ENCODE measurements at places on chromosomes 16 and 17.

DNA sequence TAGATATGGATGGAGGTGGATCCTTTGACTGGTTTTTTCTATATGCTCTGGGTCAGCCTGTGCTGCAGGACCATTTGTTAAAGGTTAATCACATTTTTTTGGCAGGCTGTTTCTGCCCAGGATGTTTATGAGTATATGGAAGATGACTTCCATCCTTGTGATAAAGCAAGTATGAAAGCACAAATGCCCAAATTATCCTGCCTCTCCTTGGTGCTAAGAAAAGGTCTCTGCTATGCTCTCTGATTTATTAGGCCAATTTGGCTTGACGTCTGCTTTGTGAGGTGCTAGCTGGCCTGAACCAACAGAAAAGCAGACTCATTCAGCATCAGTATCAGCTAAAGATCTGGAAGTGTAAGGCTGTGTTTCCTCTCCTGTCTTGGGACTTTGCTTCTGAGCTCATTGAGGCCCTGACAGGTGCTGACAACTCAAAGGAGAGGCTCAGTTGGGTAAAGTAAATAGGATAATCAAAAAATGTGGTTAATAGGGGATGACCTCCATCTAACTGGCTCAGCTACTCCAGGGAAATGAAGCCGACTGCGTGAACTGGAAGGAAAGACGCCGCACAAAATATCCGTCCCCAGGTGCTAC is 15.2 kb downstream of the ANKRD40 start:
- DNase-seq, result no peak

GRCh38 chr16:4334724-4335495 is 16.2 kb downstream of the PAM16 start:
- DNase-seq, result no peak

DNA sequence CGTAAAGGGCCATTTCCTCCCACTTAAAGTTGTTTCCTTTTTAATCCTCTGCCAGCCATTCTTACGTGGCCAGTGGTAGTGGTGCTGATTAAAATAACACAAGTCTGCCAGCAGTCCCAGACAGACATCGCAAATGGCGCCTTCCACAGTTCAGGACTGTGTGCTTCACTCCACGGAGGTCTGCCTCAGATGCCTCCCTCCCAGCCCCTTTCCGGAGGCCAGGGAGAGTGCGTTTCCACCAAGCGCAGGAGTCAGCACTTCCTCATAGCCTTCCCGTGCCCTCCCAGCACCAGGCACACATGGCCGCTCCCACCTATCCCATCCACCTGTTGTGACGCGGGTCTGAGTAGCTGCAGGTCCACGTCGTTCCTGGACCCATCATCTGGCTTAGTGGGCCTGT is 205.6 kb downstream of the RPTOR start:
- DNase-seq, result no peak

- DNase-seq, result no peak
Observed at GRCh38 chr16:3607161-3607560, 4.2 kb downstream of the SLX4 start.

- DNase-seq, result no peak
Observed at GRCh38 chr16:11089504-11090124, 145.2 kb downstream of the CLEC16A start.

- no peak for DNase-seq
Observed at GRCh38 chr16:27572711-27573110, 22.8 kb downstream of the KATNIP start.

GRCh38 chr17:27333410-27333980 is 39.6 kb downstream of the WSB1 start:
- DNase-seq, result no peak

DNA sequence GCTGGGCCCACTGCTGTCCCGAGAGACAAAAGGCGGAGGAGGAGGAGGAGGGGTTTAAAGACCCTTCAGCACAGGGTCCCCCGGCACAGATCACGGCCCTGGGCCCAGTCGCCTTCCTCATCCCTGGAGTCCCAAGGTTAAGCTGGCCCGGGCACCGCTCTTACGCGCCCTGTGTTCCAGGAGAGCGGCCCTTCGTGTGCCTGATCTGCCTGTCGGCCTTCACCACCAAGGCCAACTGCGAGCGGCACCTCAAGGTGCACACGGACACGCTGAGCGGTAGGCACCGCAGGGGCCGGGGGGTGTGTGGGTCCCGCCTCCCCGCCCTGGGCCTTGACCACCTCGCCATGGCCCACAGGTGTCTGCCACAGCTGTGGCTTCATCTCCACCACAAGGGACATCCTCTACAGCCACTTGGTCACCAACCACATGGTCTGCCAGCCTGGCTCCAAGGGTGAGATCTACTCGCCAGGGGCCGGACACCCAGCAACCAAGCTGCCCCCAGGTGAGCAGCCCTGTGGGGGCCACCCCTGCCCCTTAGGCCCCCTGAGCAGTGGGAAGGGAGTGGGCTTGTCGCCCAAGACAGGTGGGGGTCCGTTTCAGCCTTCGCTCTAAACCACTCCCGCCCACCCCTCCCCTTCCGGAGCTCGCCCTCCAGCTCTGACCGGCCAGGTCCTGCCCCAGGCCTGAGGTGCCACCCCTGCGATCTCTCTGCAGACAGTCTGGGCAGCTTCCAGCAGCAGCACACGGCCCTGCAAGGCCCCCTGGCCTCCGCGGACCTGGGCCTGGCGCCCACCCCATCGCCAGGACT is 37.6 kb upstream of the ZC3H18 start:
- DNase-seq, result no peak

DNA sequence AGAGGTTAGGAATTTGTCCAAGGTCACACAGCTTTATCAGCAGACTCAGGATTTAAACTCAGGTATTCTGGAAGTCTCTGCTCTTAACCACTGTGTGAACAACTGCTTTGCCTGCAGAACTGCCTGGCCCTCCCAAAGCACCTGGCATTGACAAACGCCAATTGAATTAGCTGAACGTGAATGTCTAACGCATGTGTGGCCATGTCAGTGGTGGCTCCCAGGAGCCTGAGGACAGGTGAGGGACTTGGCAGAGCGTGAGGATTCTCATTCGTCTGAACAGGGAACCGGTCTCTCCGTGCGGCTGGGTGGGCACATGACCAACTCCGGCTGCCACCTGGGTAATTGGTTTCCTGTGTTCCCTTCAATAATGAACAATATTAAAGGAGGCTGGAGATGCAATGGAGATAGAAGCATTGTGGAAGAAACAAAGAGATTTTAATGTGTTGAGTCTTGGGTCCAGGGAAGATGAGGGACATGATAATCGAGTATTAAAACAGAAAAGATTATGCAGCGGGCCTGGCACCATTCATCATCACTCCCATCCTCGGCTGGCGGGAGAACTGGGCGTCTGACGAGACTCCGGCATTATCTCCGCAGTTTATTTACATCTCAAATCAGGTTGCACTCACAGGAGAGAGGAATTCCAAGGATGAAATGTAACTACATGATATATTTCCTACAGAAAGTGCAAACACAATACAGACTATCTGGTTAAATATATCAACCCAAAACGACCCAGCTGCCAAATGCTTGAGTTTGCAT is 113.5 kb downstream of the NPIPB5 start:
- DNase-seq, result no peak

GRCh38 chr17:35788477-35789368 is 6.7 kb downstream of the MMP28 start:
- DNase-seq, result no peak

DNA sequence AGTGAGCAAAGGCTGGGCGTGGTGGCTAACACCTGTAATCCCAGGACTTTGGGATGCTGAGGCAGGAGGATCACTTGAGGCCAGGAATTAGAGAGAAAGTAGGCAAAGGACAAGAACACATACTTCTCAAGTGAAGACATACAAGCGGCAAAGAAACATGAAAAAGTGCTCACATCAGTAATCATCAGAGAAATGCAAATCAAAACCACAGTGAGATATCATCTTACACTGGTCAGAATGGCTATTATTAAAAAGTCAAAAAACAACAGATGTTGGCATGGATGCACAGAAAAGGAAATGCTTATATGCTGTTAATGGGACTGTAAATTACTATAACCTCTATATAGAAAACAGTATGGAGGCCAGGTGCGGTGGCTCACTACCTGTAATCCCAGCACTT is 12.2 kb upstream of the SLX4 start:
- DNase-seq, result no peak

DNA sequence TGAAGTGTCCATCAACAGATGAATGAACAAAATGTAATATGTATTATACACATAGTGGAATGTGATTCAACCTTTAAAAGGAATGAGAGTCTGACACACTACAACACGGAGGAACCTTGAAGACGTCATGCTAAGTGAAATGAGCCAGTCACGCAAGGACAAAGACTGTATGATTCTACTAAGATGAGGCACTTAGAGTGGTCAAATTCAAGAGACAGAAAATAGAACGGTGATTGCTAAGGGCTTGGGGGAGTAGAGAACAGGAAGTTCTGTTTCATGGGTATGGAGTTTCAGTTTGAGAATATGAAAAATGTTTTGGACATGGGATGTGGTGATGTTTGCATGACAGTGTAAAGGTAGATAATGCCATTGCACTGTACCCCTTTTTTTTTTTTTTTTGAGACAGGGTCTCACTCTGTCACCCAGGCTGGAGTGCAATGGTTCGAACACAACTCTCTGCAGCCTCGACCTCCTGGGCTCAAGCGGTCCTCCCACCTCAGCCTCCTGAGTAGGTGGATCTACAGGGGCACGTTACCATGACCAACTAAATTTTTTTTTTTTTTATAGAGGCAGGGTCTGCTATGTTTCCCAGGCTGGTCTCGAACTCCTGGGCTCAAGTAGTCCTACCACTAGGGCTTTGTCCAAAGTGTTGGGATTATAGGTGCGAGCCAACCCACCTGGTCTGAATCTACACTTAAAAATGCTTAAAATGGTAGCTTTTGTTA is 2.9 kb upstream of the CCDC102A start:
- DNase-seq, result no peak

- DNase-seq, result no peak
Observed at GRCh38 chr16:12575288-12575687, 228.4 kb downstream of the CPPED1 start.

GRCh38 chr17:204427-205147 is 23.1 kb upstream of the DOC2B start:
- DNase-seq, result no peak

DNA sequence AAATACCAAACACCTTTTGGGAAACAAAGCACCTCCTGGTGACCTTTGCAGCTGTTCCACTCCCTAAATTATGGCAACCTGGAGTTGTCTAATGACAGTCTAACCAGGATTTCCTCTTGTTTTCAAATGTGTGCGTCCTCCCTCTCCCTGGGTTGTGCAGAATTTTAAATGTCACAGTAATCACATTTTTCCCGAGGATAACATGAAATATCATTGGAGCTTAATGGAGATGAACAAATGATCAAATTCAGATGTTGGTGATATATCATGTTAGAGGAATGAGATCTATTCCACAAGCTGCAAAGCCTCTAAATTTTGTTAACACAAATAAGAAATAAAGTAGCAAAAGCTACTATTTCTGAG is 86.9 kb upstream of the HLF start:
- DNase-seq, result no peak

DNA sequence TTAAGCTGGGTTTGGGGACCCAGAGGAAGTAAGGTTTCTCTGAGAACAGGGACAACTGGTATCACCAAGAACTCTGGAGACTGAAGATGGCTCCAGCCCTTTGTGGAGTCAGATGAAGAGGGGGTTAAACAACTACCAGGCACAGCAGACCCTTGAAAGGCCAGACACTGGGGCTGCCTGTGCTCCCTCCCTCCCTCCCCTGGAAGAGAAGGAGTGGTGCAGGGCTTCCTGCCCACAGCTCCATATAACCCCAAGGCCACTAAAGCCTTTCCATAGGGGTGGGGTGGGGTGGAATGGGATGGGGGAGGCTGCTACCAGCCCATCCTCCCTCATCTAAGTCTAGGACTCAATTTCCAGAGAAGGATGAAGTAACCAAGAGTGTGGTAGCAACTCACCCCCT is 66.7 kb downstream of the CCDC182 start:
- no peak for DNase-seq

- no peak for DNase-seq
Observed at GRCh38 chr17:11628831-11629230, 30.6 kb downstream of the DNAH9 start.

DNA sequence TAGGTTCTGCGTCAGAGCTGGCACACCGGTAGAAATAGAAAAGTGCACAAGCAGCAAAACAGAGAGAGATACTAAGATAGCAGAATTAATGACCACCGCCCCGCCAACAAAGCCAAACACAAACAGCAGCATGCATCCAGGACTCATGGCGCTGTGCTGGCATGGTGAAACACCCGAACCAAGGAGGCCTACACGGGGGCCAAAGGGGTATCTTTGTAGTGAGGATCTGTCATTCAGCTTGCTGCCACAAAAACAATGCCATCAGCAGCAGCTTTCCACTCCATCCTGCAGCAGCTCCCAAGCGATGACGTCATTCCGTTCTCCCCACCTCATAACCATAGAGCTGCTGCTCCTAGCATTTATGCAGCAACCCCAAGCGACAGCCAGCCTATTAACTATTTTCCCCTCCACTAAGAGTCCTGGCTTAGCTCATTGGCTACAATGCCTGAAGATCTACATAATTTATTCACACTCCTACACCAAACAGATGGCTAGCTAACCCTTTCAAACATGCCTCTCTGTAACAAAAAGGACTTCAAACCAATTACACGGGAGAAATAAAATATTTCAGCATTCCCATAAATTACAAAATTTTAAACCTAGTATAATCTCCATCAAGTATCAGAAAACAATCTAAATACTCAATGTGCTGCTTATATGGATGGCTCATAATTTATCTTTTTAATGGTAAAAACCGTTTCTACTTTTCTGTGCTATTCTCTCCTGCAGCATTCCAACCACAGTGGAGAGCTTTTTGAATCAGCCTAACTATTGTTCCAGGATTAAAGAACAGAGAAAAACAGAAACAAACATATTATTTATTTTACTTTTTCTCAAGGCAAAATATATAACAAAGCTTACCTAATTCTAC is 73.9 kb downstream of the SPAG9 start:
- no peak for DNase-seq

GRCh38 chr17:4950075-4950745 is 709 bp upstream of the ENO3 start:
- no peak for DNase-seq

- no peak for DNase-seq
Observed at GRCh38 chr17:2396192-2396567, 4.7 kb downstream of the MNT start.

DNA sequence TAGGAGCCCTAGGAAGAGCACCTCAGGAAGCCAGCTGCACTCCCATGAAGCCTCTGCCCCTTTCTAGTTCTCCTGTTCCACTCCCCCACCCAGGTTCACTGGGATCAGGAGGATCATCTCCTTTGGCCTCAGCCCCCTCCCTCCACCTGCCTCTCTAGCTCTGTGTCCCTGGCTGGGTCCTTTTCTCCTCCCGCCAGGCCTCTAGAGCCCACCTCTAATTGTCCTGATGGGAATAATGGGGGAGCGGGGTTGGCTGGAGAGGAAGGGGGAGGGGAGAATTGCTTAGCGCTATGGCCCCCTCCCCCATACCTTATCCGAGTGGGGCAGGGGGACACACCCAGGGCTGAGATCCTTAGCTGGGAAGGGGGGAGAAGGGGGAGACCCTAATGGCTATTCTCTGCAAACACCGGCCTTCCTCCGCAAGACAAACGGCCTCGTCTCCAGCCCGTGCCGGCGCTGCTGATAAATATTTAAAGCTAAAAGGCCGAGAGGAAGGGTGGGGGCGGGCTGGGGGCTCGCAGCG is 997 bp downstream of the HOXB7 start:
- no peak for DNase-seq

GRCh38 chr16:50381679-50382440 is 13.1 kb upstream of the BRD7 start:
- no peak for DNase-seq
